ENCODE measurements at places on chromosomes 5 and 9. TPM values are rescaled to one million over a fixed set of nuclear protein-coding genes. Genes with fewer than 3 reads are reported as not detected.
A peak's percentile ranks its signal among the peaks of the same experiment; 100 is the strongest.

- H3K36me3 ChIP-seq = no peaks in the 10 kb centered on the region
- DNase-seq = peak; percentile 13
- peaks cover 2% of the 10 kb centered on the region for H3K4me1 ChIP-seq
These were observed 19.2 kb upstream of the CD180 start for GRCh38 chr5:67215519-67216471.

DNA sequence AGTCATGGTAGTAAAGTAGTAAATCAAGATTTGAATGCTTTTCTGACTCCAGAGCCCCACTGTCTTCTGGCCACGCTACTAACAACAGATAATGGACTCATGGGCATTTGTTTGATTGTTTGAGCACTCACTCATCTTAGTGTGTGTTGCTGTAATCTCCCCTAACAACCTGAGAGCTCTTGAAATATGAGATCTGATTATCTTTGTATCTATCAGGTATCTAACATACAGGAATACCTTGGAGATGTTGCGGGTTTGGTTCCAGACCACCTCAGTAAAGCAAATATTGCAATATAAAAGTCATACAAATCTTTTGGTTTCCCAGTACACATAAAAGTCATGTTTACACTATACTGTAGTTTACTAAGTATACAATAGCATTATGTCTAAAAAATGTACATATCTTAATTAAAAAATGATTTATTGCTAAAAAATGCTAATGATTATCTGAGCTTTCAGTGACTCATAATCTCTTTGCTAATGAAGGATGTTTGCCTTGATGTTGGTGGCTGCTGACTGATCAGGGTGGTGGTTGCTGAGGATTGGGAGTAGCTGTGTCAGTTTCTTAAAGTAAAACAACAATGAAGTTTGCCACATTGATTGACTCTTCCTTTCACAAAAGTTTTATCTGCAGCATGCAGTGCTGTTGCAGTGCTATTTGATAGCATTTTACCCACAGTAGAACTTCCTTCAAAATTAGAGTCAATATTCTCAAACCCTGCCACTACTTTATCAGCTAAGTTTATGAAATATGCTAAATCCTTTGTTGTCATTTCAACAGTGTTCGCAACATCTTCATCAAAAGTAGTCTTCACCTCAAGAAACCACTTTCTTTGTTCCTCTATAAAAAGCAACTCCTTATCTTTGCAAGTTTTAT is 92.2 kb downstream of the ZNF462 start:
- H3K27me3 ChIP-seq = no peaks in the 10 kb centered on the region
- peaks cover 3% of the 10 kb centered on the region for H3K4me1 ChIP-seq
- H3K4me3 ChIP-seq = no peak overlapping the region
- DNase-seq = no peak
- H3K27ac ChIP-seq = no peak overlapping the region
- H3K36me3 ChIP-seq = peaks cover 7% of the 10 kb centered on the region

DNA sequence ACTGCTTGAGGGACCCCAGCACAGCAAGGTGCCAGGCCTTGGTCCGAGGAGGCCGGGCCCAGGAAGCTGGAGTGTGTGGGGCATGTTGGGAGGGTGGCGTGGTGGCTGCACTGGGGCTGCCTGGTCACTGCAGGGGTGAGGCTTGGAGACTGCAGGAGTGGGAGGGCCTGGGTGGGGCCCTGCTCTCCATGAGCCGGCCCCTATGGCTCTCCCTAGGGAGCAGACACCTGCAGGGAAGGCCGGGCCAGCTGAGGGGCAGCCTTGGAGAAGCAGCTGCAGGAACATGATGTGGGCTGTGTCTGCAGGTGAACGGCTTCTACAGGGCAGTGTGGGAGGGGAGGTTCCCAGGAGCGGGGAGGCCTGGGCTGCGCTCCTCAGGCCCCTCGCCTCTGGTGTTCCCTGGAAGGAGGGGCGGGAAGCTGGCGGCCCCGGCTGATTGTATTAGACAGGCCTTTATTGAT is 41.7 kb upstream of the TMEM250 start:
- no peak overlapping the region for H3K4me3 ChIP-seq
- no peaks in the 10 kb centered on the region for H3K36me3 ChIP-seq
- no peak for DNase-seq
- H3K27me3 ChIP-seq = peaks cover 65% of the 10 kb centered on the region

DNA sequence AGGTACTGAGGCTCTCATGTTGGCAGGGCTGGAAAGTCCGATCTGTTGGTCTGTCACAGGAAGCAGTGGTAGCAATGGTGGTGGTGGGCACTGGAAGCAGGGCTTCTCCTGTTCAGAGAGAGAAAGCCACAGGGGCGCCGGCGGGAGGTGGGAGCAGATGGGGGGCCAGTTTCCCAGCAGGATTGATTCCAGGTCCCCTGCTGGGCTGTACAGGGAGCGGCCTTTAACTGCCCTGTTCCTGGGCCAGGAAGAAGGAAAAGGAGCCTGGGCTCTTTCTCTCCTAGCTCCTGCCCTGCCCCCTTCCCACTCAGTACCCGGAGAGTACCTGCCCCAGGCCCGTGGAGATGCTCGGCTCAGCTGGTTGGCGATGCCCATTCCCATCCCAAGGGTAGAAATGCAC is 2.6 kb upstream of the DAB2IP start:
- H3K27ac ChIP-seq = no peak overlapping the region
- no peaks in the 10 kb centered on the region for H3K36me3 ChIP-seq
- H3K4me3 ChIP-seq = no peak overlapping the region
- peaks cover 10% of the 10 kb centered on the region for H3K27me3 ChIP-seq

GRCh38 chr9:7777771-7778170 is 21.8 kb downstream of the DMAC1 start:
- H3K4me1 ChIP-seq = no peaks in the 10 kb centered on the region
- no peak overlapping the region for H3K27ac ChIP-seq
- DNase-seq = no peak
- H3K4me3 ChIP-seq = no peak overlapping the region

DNA sequence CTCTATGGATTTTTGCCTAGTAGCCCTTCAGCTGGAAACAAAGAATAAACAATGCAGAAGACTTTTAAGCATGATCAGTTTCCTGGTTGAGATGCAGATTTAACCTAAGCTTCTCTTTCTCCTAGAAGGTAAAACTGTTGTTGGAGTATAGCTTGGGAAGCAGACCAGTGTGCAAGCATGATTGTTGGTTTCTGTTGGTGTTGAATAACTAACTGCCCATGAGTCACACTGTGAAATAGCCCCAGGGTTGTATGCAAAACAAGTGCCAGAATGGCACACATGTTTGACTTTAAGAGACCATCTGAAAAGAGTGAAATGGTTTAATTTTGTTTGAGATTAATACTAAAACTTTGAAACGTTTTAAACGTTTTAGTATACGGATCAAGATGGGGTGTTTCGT is 227.1 kb downstream of the ARHGEF28 start:
- H3K27me3 ChIP-seq = no peaks in the 10 kb centered on the region
- H3K4me3 ChIP-seq = no peak overlapping the region
- H3K4me1 ChIP-seq = 0 out of 2 replicates have a peak, but pooled peaks cover 1% of the 10 kb centered on the region
- H3K36me3 ChIP-seq = no peaks in the 10 kb centered on the region

GRCh38 chr5:87909382-87909781 is 359.3 kb downstream of the TMEM161B start:
- H3K4me1 ChIP-seq = no peaks in the 10 kb centered on the region
- DNase-seq = no peak
- no peak overlapping the region for H3K4me3 ChIP-seq
- no peaks in the 10 kb centered on the region for H3K36me3 ChIP-seq

GRCh38 chr5:34009610-34010009 is 1.8 kb upstream of the AMACR start:
- no peak for DNase-seq
- H3K4me3 ChIP-seq = no peak overlapping the region
- H3K27me3 ChIP-seq = no peaks in the 10 kb centered on the region
- H3K36me3 ChIP-seq = no peaks in the 10 kb centered on the region

Gene BTNL9
- total RNA-seq = not detected

Gene LHX2
- total RNA-seq = not detected

Gene IL9
- total RNA-seq = not detected

Data from IMR-90 (cell line).